ENCODE measurements at places on chromosomes 12 and 14.

DNA sequence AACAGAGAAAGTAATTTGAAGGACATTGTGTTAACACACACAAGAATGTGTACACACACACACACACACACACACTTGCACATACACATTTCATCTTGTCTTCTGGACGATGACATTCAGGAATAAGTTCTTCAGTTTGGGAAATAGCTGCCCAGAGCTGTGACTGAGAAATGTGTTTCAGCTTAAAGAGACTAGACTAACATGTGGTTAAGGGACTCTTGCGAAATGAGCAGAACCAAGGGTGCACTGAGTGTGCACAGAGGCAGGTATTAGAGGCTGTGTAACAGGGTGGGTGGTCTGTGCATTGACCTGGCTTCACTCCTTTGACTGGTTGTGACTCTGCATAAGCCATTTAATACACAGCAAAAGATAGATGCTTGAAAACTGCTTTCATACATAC lies 29.4 kb upstream of the KCNA5 start:
- no peak for DNase-seq

GRCh38 chr12:1799051-1799881 lies 21.1 kb upstream of the LRTM2 start:
- DNase-seq = no peak

DNA sequence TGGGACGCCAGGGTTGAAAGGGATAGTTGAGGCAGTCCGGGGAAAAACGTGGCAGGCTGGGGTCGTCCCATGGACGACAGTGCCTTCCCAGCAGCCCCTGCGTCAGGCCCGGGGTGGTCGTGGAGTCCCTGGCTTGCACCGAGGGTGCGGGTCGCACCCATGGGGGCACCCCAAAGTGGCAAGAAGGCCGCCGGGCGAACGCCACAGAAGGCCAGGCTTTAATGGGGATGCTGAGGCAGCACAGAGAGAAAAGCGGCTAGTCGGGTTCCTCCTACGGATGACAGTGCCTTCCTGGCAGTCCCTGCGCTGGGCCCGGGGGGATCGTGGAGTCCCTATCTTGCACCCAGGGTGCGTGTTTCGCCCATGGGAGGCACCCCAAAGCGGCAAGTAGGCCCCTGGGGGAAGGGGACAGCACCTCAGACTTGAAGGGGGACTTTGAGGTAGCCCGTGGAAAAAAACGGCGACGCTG lies 158.6 kb upstream of the ALG10B start:
- no peak for DNase-seq

DNA sequence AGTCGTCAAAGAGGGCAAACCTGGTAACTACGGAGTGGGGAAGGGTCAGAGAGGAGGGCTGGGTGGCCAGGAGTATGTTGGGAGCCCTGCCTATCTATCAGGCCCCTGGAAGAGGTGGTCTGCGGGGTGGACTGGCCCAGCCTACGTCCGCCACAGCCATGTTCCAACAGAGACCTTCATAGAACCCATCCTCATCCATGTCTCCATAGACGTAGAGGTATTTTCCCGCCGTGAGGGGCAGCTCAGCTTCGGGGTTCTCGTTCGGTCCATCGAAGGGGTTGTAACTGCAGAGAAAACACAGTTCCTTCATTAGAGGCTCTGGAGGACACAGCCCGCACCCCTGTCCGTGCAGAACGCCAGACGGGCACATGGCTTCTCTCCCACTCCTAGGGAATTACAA lies 107.3 kb downstream of the PIWIL1 start:
- no peak for DNase-seq

DNA sequence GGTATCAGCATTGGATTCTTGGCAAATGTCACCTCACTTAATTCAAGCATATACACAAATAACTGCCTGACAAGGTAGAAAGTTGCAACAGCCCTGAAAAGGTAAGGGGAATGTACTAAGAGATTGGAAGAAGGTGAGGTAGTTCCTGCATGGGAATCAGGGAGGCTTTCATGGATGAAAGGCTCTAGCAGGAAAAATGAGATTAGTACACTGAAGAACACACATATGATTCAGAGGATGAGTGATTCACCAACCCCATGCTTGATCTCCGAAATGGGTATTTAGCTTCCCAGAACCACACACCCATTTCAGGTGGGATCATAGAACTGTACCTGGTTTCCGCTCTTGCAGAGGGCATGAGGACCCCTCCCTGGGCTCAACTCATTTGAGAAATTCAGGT lies 65.8 kb downstream of the PAH start:
- DNase-seq = no peak

GRCh38 chr12:49985981-49986380 lies 13.2 kb downstream of the AQP6 start:
- no peak for DNase-seq

GRCh38 chr14:101723061-101723595 lies 38.4 kb upstream of the PPP2R5C start:
- no peak for DNase-seq

Measured in stimulated activated CD4-positive, alpha-beta T cell treated with anti-CD3 and anti-CD28 coated beads, Interleukin-4, amount 100 ng/mL, for 48 hours (primary cell).